ENCODE measurements at places on chromosomes 3 and 15.

DNA sequence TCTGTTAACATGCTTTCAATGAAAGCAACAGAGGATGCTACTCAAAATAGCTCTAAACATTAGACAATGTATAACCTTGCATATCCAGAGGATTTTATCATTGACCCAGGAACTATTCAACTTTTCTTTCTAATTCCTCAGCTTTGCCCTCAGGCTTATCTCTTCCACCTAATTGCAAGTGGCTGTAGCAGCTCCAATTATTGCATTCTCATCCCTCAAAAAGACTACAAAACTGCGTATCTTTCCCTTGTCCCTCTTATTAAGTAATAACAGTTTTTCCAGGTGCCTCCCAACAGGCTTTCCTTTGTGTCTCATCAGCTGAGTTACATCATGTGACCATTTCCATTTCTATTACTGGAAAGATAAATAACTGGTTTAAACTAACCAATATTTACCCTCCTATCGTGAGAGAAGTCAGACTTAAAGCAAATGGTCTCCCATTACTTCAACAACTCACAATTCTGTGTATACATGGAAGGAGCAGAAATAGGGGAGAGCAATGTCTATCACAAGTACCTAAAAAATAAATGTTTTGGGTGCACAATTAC is 78.0 kb upstream of the MBNL1 start:
- DNase-seq = no peak

DNA sequence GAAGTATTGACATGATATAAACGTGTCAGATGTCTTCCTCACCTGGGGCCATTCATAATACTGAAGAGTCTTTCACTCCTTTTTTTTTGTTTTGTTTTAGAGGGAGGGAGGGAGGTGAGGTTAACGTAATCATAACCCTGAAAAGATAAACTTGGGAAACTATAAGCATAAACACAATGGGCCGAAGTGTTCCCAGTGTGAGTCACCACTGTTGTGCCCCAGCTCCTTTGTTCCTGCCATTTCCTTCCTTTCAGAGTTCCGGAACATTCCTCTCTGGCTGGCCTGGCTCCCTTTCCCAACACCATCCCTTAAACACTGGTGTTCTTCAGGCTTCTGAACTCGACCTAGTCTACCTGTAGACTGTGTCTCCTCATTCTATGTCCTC is 18.6 kb downstream of the PLD1 start:
- DNase-seq = no peak

DNA sequence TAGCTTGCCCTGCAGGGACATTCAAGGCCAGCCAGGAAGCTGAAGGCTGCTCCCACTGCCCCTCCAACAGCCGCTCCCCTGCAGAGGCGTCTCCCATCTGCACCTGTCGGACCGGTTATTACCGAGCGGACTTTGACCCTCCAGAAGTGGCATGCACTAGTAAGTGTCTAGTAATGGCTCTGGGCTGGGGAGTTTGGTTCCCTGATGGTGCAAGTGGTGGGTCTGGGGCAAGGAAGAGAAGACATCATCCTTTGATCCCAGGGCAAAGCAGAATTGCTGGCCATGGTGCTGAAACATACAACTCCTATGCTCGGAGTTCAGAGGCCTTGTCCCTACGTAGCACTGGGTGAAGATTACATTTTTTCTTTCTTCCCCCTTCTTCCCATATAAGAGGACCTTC is 311.4 kb downstream of the EPHB1 start:
- no peak for DNase-seq

DNA sequence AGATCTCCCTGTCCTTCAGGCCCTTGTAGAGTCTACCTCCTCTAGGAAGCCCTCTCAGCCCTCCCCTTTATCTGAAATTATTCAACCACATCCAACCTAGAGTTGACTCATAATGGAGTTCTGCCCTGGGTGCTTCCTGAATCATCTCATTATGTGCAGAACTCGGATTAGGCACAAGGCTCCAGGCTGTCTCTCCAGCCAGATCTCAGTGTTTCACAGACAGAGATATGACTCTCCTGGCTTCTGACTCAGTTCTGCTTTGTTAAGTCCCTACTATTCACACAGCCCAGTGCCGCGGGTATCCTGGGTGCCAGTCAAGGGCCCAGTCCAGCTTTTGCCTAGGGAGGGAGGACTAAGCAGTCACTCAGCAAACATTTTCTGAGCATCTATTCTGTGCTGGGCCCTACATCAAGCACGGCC is 9.3 kb downstream of the STRA6 start:
- DNase-seq = no peak

- no peak for DNase-seq
These were observed 49.9 kb downstream of the TFG start for GRCh38 chr3:100759159-100759558.

GRCh38 chr15:40080847-40081246 is 27.8 kb downstream of the BMF start:
- no peak for DNase-seq

DNA sequence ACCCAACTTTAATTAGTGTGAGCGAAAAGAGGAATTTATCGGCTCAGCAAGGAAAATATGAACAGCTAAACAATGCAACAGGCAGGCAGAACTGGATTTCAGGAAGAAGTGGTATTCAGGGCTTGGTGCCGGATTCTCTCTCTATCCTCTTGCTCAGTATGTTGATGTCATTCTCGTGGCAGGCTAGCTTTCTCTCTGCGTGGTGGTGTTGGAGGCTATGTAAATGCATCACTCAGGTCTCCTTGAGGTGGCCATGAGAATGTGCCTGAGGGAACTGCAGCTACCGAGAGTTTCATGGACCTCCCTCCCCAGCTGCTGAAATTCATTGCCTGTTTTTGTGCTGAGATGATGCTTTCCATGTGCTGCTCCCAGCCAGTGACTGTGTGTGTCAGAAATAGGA is 18.3 kb upstream of the SYN2 start:
- no peak for DNase-seq

GRCh38 chr3:23954144-23954543 is 9.1 kb downstream of the NR1D2 start:
- no peak for DNase-seq

Measured in cerebellar nuclear complex (tissue), 1 donor.